ENCODE measurements at places on chromosomes 11 and 22.
A peak's percentile ranks its signal among the peaks of the same experiment; 100 is the strongest.

- DNase-seq, result peak; percentile 37
These were observed 9.4 kb upstream of the LAYN start for GRCh38 chr11:111531136-111531535.

GRCh38 chr11:133904818-133905515 is 51.8 kb downstream of the IGSF9B start:
- DNase-seq, result no peak

DNA sequence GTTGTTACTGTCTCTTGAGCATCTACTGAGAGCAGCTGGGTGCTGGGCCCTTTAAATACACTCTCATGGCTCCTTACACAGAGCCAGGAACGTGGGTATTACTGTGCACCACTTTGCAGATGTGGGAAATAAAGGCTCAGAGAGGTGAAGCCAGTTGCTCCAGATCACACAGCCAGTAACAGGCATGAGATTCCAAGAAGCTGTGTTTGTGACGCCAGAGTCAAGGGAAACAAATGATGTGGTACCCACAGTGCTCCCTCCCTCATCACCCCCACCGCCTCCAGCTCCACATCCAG is 1.4 kb upstream of the PRDM11 start:
- DNase-seq, result no peak

DNA sequence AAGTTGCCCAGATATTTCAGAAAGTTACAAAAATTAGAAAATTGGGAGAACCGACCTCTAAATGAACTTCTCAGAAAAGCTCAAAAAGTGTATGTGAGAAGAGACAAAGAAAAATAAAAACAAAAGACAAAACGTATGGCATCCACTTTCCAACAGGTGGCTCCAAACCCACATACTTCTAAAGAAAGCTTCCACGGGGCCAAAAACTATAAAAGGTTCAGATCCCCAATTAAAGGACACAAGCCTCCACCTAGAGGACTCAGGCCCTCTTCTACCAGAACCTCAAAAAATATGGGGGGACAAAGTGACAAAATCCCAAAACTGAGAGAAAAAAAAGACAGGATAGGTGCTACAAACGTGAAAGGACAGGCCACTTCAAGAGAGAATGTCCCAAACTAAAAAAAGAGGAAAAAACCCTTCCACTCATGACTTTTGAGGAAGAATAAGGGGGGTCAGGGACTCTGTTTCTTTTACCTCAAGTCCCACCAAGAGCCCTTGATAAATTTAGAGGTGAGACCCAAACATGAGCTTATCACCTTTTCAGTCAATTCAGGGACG is 8.8 kb downstream of the SCGB2A1 start:
- peak; percentile 2 for DNase-seq

GRCh38 chr11:95991545-95991944 is 67.6 kb upstream of the MTMR2 start:
- peak; percentile 82 for DNase-seq

- DNase-seq, result peak; percentile 35
These were observed 311.8 kb downstream of the SBF2 start for GRCh38 chr11:9982127-9982795.

GRCh38 chr11:94194712-94195111 is 66.1 kb downstream of the PANX1 start:
- DNase-seq, result no peak

- DNase-seq, result peak; percentile 86
These were observed 1.0 kb upstream of the POLD4 start for GRCh38 chr11:67354075-67355022.

DNA sequence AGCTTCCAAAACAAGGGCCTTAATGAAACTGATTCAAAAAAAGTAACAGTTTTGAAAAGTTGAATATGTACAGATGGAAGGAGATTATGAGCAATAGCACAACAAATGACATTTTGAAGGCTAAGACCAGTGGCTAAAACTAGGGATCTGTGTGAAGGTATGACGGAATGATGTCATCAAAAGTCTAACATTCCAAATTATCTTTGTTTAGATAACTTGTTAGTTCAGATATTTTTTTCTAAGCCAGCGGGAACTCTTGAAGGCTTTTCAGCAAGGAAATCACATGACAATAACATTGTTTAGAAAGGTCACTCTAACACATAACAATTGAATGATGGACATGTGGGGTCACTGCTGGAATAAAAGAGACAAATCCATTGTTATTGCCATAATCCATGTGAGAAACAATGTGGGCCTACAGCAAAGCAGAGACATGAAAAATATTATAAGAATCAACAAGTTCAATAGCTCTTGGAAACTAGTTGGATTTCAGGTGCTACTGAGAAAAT is 260.5 kb downstream of the CASP12 start:
- no peak for DNase-seq

- peak; percentile 61 for DNase-seq
These were observed 16.0 kb downstream of the FZD4 start for GRCh38 chr11:86938900-86939880.

DNA sequence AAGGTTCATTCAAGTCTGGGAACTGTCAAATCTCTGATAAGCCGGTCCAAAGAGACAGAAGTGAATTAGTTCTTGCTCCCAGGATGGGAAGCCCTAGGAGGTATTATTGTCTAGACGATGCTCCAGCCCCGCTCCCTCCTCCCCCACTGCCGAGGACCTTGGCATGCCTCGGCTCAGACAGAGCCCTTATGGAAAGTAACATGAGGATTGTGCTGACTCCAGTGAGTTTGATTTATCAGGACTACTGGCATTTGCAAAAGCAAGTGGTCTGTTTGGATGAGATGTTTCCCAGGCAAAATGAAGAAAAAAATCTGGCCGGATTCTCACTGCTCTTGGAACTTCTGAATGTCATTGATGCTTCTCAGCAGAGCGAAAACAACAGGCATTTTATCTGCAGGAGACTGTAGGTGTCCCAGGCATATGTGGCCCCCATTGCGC is 341.0 kb downstream of the ETS1 start:
- peak; percentile 92 for DNase-seq

GRCh38 chr11:112760396-112761059 is 200.7 kb upstream of the NCAM1 start:
- no peak for DNase-seq

GRCh38 chr11:4393209-4393857 is at the start of gene TRIM21:
TRIM21 (minus strand) TSS chr11:4393702; CDS start chr11:4390409, 3,293 bp downstream.
- peak; percentile 80 for DNase-seq

DNA sequence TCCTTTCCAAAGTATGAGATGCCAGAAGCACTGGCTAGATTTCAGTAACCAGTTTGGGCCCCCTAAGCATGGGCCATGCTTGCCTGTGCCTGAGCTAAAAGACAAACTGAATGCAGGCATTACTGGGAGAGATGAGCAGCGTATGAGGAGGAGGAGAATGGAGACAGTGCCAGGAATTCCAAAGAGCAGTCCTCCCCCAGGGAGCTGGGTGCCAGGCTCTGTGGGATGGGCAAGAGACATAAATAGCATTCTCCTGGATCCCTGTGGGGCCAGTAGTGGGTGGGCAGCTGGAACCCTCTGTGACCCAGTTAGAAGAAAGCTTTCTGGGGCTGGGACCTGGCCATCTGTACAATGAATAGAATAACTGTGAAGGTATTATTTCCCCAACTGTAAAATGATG is 235.6 kb downstream of the KCNA4 start:
- no peak for DNase-seq

DNA sequence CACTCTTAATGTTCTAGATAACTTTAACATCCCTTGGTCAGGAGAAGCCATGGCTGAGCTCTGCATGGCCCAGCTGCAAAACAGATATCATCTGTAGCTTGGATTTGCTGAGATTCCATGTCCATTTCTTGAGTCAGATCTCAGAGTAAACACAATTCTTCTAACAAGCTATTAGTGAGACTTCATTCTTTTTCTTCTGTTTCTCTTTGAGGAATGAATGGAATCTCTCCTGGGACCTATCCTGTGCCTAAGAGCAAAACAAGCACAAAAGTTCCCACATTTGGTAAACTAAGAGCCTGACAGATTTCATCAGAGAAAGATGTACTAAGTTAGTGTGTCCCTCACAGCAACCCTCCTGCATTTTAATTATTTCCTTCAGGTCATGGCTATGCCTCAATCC is 142.8 kb downstream of the MAML2 start:
- peak; percentile 93 for DNase-seq

DNA sequence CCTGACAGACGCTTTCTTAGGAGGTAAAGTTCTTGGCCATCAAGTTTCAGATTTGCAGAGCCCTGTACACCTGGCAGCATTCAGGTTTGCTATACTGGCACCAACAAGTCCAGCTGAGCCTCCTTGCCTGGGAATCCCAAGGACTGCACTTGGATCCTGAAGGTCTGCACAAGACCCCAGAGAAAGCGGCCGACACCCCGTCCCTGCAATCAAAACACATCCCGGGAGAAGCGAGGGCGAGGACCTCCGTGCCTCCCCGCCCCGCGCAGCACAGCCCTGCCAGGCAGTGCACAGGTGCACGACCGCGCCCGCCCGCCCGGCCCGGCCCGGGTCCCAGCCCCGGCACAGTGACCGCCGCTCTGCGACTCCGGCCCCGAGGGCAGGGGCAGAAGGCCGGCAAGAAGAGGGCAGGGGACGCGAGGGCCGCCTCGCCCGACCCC is 559 bp downstream of the MRTFA start:
- DNase-seq, result no peak

DNA sequence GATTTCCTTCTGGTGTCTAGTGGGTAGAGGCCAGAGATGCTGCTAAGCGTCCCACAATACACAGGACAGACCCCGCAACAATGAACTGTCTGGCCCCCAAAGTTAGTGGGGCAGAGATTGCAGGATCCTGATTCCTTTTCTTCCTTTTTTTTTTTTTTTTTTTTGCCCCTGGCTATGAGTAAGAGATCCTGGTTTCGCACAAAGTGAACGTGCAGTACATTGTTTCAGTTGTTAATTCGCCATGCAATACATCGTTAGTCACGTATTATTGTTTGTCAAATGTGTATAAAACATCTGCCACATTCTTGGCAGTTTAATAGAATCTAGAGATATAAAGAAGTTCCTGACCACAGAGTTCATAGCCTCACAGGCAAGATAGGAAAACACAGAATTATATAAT is 20.2 kb downstream of the ST3GAL4 start:
- peak; percentile 47 for DNase-seq

DNA sequence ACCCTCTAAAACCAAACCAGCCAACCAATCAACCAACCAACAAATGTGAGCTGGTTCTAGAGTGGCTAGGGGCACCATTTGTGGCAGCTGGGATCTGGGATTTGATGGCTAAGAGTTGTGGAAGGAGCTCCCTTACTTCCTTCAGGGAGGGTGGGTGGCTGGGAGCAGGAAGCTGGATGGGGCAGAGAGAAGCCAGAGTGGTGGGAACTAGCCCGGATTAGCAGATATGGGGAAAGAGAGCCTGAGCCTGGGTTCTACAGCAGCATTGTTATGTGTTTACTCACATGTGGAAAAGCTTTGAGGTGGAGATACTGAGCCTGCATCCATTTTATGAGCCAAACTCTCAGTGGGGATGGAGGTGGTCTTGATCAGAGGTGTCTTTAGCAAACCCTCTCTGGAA is 30.9 kb upstream of the THY1 start:
- no peak for DNase-seq

GRCh38 chr11:69878927-69879728 is 59.9 kb upstream of the FGF3 start:
- DNase-seq, result no peak

DNA sequence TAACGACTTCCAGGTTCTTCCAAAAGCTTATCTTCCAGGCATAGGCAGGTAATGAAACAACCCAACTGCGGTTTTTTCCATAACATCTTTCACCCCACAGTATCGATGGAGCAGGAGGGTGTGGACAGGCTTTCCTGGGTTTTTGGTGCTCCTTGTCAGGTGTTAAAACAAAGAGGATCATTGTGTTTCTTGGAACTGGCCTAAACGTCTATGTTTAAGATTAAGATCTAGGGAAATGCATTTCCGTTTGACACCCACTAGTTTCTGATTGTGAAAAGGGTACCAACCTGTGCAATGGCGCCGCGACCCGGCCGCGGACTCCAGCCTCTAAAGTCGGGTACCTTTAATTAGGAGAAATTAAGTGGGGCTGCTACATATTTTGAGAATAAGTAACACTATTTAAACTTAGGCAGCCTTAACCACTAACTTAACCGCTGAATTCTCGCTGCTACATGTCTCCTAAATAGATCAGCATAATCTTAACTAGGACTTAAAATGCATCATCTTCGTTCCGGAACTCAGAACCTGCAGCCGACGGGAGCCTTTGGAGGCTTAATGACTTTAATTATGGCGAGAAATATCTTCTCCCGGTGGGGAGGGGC is 31.5 kb downstream of the C22orf31 start:
- peak; percentile 50 for DNase-seq

- no peak for DNase-seq
These were observed 1009.1 kb downstream of the NTM start for GRCh38 chr11:132379540-132379939.

DNA sequence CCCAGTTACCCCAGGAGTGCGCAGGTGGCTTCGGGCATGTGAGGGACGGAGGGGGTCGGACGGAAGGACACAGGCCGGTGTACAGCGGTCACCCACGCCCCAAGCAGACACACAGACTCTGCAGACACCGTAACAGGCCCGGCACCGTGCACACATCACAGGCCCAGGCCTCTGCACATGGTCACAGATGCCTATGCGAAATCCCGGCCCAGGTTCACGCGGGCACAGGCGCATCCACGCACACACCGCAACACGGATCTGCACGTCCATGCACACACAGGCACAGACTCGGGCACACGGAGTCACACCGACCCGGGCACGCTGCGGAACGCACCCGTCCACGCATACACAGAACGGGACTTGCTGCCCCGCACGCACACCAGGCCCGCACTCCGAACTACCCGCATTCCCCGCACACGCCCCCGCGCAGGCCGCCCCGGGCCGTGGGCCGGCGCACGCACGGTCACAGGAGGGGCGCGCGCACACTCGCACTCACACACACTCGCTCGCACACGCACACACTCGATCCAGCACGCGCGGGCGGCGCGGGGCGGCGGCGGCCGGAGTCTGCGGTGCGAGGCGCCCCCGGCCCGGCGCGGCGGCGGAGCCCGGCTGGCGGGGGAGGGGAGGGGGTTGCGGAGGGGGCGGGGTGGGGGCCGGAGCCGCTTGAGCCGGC is at the start of gene MGAT3:
MGAT3 (plus strand) TSS at position 491 of the 676 bp plus-strand sequence. CDS start 30,336 bp downstream, outside the sequence.
- DNase-seq, result no peak

- peak; percentile 60 for DNase-seq
These were observed 449 bp upstream of the KREMEN1 start for GRCh38 chr22:29072193-29072978.

DNA sequence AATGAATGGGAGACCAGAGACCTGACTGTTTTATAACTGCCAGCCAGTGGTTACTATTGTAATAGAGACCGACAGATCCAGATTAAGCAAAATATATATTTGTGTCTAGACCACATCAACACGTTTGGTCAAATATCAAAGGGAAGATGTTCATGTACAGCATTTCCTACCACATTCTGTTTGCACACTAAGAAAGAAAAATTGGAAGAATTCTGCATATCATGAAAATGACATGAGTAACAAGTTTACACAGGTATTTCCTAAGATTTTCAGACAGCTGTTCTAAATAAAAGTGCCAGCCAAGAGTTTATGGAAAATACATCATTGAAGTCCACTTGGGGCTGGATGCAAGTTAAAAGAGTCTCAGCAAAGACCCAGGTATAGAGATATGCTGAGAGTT is 145.5 kb upstream of the ANO3 start:
- peak; percentile 46 for DNase-seq

DNA sequence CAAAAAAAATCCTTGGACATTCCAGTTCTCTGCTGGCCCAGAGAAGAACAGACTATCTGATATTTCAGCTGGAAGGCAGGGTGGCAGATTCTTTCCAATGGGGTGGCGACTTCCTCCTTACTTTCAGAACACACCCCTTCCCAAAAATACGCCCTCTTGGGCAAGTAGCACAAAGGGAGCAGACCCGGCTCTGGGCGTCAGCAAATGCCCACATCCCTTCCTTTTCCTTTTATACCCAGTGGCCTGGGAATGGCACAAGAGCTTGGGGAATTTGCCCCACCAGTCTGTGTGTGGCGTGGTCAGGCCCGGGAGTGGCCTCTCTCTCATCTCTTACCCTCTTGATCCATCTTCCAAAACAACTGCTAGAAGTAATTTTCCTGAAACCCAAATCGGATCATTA is 33.0 kb upstream of the NUP160 start:
- no peak for DNase-seq

Data from fibroblast of upper back skin (primary cell).